ENCODE measurements at places on chromosomes 5 and 9.

GRCh38 chr5:159017786-159018185 is 81.9 kb downstream of the EBF1 start:
- peak; percentile 14 for DNase-seq

GRCh38 chr9:134099123-134099761 is 31.4 kb upstream of the BRD3 start:
- peak; percentile 58 for DNase-seq

DNA sequence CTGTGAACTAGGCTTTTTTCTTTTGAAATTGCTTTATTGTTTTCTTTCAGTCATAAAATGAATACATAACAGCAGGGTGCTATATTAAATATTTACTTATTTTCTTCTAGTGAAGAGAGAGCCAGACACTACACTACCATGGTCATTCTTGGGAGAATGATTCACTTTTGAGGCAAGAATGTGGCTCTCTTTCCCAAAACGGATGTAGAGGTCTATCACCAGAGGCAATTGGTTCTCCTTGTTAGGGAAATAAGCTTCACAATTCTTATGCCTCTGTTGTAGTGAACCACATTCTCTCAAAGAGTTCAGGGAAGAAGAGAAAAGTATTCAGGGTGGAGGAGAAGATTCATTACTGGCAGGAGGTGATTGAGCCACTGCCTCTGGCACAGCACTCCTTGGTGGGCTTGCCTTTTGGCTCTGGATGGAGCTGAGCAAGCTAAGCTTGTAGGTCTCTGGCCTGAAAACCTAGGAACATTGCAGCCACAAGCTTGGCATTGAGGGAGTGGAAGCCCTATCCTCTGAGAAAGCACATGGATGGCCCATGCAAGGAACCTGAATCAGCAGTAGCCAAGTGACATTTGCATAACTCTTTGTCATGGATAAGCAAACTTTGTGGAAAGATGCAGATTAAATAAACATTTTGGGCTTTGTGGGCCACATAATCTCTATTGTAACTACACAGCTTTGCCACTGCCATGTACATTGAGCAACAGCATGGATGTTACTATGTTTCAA is 179.0 kb upstream of the TNC start:
- no peak for DNase-seq

GRCh38 chr5:85921590-85921989 is 696.2 kb upstream of the COX7C start:
- DNase-seq = no peak

DNA sequence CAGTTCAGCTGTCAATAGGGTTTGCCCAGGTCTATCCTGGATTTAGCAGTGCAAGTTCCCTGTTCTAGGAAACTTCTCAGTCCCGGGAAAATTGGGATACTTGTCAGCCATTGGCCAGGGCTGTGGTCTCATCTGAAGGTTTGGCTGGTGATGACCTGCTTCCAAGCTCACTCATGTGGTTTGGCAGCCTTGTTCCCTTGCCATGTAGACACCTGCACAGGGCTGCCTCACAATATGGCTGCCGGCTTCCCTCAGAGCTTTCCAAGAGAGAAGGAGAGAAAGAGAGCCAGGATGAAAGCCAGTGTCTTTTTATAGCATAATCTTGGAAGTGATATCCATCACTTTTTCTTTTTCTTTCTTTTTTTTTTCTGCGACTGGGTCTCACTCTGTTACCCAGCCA is 37.7 kb upstream of the HMCN2 start:
- DNase-seq = no peak

- DNase-seq = no peak
Observed at GRCh38 chr5:28234356-28234968, 1196.1 kb upstream of the CDH9 start.

- no peak for DNase-seq
Observed at GRCh38 chr5:37730896-37731455, 108.9 kb downstream of the GDNF start.

DNA sequence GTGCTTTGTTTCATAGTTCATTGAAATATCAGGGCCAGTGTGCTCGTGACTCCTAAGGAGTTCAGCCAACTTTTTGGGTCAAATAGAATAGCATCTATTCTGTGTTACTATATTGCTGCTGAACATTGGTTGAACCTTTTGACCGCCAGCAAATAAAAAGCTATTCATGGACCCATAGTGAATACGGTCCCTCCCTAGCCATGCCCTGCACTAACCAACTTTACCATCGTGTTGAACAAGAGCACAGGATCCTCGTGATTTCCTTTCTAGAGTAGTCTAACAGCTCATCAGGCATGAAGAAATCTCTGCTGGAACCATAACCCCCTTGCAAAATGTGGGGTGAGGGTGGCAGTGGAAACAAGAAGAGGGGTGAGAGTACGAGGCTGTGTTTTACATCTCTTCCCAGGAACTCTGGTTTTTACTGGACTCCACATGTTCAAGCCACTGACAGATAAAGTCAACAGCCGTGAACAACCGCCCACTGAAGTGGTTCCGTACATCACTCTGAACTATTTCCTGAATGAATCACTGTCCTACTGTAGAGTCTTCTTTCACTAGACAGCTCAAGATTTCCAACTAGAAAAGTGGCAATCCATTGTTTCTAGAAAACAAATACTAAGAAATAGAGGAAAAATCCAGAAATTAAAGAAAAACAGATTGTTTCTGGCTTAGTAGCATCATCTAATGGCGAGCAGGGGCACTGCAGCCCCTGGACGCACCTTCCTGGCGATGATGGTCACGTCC is 70.1 kb upstream of the SPATA31E1 start:
- DNase-seq = no peak

GRCh38 chr5:90529939-90530677 is 724 bp upstream of the LYSMD3 start:
- peak; percentile 65 for DNase-seq

DNA sequence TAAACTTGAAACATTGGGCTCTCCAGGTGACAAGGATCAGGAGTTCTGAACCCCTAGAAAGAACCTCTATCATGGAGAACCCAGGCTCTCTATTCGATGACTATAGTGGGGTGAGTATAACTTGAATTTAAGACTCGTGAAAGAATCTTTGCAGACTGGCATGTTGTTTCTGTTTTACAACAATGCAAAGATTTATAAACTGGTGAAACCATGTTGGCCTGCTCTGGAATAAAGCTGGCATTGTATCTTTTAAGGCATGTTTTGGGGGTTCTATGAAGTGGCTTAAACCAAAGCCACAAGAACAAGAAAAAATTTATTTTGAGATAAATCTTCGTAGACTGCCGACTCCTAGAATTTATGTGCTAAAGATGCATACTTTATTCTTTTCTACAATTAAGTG is 9.8 kb upstream of the GDNF start:
- DNase-seq = no peak

DNA sequence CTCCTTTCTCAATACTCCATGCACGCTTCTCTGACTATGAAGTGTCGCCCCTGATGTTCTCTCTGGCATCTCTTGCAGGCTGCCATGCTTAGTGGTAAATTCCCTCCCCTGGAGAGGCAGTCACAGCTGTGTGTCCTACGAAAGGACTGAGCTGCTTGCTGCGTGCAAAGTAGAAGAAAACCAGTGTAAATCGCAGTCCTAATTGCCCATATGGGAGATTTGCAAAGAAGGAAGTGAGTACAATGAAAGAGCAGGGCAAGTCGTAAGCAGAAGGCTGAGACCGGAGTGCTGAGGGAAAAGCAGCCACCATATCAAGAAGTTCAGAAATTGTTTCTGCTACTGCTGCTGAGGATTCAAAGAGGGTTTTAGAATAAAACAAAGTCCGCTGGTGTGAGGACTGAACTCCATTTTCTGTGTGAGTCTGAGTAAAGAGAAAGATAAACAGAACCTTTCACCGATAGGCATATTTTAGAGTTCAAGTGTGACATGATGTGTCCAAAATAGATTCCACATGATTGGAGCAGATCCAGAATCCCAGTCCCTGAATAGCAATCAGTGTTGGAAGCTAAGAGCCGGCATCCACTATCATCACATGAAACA is 507.8 kb upstream of the MPDZ start:
- DNase-seq = no peak

DNA sequence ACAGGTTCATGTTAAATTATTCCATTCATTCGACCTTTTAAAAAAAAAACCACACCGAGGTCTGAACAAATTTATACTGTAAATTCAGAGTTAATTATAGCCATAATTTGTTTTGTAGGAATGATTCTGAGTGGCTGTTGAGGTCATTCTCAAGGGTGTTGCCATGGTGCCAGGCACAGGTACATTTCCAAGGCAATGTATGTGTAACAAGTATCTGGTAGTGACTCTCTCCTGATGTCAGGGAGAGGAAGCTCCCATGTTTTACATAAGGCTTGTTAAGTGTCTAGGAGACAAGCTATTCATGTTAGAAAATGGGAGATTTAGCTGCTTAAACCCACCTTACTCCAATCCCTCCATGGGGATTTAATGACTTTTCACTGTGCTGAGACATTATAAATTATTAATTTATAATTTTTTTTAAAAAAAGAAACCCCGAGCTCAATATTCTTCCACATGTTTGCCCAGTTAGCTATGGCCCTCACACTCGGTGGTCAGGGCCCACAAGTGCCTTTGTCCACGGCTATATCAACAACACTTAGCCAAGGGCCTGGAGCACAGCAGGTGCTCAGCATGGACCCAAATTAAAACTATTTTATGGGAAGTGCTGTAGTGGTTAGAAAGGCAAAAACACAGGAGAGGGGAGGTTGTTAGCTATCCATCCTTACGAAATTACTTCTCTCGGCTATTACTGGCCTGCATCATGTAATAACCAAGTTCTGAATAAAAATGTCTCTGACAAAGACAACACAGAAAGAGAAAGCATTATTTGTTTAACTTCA is 154.6 kb upstream of the GNA14 start:
- no peak for DNase-seq

- DNase-seq = no peak
Observed at GRCh38 chr5:133698646-133699526, 86.5 kb upstream of the FSTL4 start.

DNA sequence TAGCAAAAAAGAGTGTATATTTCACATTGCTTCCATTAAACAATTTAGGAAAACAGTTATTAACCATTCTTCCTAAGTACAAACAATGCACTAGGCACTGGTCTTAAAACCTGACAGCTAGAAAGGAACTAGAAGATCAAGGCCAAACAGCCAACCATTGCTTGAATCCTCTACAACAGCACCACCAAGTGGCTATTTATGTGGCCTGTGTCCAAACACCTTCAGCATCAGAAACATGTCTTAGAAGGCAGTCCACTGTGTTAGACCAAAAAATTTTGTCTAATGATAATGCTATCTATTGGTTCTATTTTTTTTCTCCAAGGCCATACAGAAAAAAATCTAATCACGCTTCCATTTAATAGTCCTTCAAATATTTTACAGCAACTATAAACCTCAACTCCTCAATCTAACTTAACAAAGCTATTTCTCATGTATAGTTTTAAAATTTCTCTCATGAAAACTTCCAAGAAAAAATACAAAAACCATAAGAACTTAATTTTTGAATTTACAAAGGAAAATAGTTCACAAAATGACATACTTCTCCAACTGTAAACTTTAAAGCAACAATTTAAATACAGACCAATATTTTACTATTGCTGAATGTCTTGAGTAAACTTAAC is 36.1 kb downstream of the CAAP1 start:
- no peak for DNase-seq

DNA sequence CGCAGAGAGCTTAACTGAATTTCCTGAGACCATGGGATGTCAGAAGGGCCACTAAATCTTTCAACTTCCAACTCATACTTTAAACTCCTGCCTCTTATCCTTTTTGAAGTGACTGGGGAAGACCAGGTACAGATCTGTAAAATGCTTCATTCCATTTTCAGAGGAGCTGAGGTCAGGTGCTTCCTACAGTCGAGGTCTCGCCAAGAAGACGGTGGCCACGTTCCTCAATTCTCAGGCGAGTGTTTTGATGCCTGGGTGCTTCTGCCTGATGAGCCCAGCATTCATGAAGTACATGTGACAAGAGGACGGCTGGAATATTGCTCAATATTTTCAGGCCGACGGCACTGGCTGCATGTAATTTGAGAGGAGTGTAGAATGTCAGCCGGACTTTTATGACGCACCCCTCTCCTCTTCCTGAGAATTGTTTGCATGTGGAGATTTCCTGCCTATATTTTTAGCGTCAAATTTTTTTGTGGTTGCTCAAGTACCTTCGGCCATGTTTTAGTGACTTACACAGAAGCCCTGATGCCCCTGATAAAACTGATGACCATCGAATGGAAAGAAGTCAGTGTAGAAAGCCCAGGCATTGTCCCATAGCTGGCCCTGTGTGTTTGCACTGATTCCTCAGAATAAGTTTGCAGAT is 38.8 kb upstream of the GLRX start:
- peak; percentile 69 for DNase-seq

DNA sequence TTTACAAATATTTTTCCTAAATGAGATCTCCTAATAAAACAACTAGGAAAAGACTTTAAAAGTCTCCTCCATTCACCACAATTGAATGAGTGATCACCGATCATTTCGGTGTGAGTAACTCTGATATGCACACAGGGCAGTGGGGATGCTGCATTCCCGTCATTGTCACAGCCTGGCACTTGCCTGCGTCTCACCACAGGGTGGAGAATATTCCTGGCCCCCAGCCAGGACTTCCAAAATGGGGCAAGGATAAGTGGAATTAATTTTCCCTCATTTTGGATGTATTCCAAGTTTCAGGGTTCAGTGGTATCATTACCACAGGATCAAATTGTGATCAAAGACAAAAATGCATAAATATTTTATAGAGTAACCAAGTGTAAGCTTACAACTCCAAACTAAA is 107.1 kb downstream of the CTNND2 start:
- no peak for DNase-seq

DNA sequence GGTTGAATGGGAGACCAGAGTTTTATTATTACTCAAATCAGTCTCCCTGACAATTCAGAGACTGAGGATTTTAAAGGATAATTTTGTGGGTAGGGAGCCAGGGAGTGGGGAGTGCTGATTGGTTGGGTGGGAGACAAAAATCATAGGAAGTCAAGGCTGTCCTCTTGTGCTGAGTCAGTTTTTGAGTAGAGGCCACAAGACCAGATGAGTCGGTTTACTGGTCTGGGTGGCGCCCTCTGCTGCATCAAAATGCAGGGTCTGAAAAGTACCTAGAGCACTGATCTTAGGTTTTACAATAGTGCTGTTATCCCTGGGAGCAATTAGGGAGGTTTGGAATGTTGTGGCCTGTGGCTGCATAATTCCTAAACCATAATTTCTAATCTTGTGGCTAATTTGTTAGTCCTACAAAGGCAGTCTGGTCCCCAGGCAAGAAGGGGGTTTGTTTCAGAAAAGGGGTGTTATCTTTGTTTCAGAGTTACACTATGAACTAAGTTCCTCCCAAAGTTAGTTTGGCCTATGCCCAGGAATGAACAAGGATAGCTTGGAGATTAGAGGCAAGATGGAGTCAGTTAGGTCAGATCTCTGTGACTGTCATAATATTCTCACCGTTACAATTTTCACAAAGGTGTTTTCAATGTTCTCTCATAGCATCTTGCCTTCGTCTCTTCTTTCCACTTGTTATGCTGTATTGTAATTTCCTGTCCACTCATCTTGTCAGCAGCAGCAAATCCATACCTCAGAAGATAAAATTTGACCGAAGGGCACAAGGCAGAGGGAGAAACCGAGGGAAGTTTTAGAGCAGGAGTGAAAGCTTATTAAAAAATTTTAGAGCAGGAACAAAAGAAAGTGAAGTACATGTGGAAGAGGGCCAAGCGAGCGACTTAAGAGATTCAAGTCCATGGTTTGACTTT is 59.2 kb upstream of the CLINT1 start:
- peak; percentile 53 for DNase-seq

Data from CD4-positive, alpha-beta T cell treated with Interleukin-1 beta for 1 hour (primary cell).